Jurkat, Clone E6-1 (cell line): ENCODE measurements at places on chromosomes 2 and 18.

GRCh38 chr2:89850481-89850880 is 1159.0 kb downstream of the RPIA start:
- no peak for DNase-seq

DNA sequence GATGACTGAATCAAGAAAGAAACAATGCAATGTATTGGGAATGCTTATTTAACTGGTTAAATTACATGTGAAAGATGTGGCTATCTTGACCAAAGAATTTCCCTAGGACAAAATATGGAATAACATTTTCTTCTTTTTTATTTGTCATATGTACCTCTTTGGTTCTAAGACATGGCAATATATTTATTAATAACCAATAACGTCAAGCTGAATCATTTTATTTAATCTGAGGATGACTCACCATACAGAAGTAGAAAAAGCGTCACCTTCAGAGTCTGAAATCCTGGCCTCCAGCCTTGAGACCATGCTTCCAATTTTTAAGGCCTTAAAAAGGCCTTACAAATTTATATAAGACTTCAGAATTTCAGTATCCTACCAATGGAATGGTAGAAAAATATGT is 1464.9 kb downstream of the SUCLG1 start:
- DNase-seq, result no peak

DNA sequence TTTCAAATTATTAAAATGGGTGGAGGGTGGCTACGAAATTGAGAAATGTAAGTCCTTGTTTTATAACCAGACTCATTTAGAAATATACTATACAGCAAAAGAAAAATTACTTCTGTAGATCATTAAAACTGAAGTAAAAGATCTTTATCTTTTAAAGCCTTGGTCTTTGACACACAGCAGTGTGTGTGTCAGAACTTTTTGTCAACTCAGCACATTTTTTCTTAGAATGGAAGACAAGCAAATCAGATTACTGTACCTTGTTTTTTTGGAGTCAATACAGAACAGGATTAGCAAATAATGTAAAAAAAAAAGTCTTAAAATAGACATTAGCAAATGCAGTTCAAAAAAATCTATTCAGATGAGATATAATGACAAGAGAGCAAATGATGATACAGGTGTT is 49.1 kb downstream of the C2orf76 start:
- DNase-seq, result no peak

DNA sequence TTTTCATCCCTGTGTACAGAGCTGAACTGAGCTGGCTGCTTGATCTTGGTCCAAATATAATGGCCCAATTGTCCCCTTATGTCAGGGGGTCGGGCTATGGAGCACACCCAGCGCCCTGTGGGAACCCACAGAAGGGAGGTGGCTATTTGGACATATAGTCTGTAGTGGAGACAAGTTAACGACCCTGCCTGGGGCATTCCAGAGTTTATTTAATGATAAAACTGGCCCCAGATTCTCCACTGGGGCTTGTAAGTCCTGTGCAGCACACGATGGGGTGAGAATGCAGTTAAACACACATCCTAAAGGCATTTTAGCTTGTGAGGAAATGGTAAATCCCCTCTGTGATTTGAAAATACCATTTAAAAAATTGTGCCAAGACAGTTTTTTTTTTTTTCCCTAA is 72.9 kb downstream of the QPCT start:
- no peak for DNase-seq

DNA sequence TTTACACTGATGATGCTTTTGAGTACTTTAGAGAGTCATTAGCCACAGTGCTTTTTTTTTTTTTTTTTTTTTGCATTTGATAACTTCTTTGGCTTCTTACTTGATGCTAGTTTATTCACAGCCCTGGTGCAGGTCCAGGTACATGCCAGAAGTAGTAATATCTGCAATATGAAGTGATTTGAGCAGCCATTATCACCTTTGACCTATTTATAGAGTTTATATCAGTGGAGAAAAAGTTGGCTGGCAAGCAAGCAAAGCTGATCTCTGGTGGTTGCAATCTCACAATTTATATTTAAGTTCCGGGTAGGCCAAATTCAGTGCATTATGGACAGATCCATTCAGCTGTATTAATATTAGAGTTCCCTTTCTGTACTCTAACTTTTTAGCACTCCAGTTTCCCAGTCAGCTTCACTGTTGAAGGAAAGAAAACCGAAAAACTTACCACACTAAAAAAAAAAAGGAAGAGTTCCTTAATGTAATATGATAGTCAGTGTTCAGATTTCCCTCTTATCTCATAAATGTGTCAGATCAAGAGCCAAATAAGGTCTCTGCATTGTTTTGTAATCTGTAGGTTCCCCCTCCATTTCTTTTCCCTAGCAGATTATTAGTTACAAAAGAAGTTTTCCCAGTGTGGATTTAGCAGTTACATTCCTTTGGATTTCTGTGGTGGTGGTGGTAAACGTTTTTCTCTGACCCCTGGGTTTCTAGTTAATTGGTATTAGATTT is 78.6 kb downstream of the HAUS1 start:
- no peak for DNase-seq

DNA sequence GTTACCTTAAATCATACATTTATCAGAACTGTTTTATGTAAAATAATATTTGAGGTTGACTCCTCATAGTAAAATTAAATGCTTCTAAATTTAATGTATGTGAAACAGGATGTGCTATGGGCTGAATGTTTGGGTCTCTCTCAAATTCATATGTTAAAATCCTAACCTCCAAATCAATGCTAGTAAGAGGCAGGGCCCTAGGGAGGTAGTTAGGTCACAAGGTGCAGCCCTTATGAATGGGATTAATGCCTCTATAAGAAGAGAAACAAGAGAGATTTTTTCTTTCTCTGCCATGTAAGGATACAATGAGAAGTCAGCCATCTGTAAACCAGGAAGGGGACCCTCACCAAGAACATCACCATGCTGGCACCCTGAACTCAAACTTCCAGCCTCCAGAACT is 67.2 kb upstream of the ETAA1 start:
- DNase-seq, result no peak

GRCh38 chr2:208783184-208783583 is 376.6 kb downstream of the PTH2R start:
- no peak for DNase-seq

DNA sequence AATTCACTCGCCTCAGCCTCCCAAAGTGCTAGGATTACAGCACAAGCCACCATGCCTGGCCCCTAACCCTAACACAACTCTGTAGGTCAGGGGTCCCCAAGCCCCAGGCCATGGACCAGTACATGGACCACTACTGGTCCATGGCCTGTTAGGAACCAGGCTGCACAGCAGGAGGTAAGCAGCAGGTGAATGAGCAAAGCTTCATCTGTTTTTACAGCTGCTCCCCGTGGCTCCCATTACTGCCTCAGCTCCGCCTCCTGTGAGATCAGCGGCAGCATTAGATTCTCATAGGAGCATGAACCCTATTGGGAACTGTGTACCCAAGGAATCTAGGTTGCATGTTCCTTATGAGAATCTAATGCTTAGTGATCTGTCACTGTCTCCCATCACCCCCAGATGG is 201.7 kb downstream of the NRP2 start:
- DNase-seq, result no peak

GRCh38 chr2:42928692-42929545 is 136.5 kb upstream of the HAAO start:
- no peak for DNase-seq

GRCh38 chr2:240599141-240599583 is 12.6 kb downstream of the CAPN10 start:
- no peak for DNase-seq

- DNase-seq, result no peak
Observed at GRCh38 chr2:149827585-149828126, 240.1 kb upstream of the MMADHC start.

DNA sequence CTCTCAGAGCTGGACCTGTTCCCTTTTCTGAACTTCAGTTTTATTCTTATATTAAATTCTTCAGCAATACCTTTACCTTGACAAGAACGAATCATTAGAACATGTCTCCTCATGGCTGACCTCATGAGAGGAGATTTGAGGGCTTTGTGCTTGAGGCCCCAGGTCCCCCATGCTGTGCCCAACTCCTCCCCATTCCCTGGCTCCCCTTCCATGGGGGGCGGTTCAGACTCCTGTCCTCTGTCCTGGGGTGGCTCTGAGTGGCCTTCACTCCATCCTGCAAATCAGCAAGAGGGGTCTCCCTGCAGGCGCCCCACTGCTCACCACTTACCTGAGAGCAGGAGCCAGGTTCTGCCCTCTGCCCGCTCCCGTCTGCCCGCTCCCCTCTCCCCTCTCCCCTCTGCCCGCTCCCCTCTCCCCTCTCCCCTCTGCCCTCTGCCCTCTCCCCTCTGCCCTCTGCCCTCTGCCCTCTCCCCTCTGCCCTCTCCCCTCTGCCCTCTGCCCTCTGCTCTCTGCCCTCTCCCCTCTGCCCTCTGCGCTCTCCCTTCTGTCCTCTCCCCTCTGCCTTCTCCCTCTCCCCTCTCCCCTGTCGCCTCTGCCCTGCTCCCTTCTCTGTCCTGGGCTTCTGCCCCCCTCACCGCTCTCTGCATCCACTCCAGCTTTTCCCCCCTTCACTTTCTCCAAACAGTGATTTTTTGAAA is 98.7 kb upstream of the ALKAL2 start:
- DNase-seq, result no peak

DNA sequence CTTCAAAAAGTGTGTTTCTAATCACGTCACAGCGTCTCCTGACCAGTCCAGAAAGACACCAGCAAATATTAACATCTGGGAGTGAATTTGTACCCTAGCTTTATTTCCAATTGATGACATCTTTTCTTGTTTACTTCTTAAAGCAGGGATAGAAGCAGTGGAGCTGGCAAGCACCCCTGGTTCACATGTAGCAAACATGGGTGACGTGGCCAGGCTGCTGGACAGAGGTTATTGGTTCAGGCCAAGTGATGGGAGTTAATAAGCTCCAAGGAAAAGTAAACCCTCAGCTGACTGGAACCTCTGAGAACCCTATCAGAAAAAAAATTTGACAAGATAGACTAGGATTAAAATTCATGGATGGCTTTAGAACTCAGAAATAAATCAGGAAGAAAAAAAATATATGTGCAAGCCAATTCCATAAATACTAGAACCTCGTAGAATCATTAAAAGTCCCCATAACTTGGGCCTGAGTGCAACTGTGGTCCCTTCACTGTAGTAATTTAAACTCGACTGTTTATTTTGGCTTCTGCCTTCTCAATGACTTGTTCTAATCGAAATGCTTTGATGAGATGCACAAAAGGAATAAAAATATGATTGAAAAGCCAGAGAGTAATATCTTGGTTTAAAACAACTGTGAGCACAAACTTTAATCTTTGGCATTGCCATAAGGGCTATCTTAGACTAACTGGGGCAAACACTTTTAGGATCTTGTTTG is 121.5 kb upstream of the CTAGE1 start:
- DNase-seq, result no peak

- no peak for DNase-seq
Observed at GRCh38 chr2:19673213-19673791, 228.5 kb downstream of the TTC32 start.

- DNase-seq, result no peak
Observed at GRCh38 chr2:153388246-153388645, 90.3 kb downstream of the RPRM start.

DNA sequence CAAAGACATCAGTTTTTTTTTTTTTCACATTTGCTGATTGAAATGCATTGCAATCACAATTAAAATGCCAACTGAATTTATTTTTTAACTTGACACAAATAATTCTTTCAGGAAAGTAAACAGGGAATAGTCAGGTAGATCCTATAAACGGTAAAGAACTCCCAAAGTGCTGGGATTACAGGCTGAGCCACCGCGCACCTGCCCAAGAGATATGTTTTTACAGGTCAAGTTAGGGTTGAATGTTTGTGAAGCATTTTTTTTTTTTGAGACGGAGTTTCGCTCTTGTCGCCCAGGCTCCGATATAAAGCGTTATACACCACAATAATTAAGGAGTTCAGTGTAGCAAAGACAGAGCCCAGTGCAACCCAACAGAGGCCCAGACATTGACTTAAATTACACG is 15.1 kb downstream of the ITM2C start:
- DNase-seq, result no peak
